ENCODE measurements at places on chromosomes 12 and 14.

DNA sequence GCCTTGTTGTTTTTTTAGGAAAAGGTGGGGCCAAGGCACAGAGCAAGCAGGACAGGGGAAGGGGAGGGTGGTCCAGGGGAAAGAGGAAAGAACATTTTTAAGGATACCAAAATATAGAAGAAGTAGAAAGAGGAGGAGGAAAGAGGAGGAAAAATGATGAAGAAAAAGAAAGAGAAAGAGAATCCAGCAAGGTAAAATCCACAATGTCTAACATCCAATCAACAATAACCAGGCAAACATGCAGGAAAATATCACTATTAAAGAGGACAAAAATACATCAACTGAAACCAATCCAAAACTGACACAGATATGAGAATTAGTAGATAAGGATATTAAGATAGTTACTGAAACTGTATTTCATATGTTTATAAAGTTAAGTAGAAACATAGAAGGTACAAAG, 7.0 kb upstream of the TMEM120B start:
- DNase-seq: no peak

DNA sequence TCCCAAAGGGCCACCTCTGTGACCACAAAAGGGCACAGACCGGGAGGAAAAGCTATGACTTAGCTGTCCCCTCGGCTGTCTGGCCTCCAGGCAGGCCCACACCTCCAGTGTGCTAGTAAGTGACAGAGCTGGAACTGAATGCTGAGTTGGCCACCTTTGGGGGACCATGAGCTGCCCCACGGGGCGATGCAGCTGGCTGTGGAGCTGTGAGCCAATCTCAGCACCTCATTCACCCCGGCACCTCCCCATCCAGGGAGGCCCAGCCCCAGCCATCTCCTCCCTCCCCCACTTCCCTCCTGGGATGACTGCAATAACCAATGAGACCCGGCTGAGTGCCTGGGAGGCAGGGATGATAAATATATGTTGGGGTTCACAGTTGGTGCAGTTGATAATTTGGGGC, 12.2 kb upstream of the TESC start:
- DNase-seq: no peak

GRCh38 chr14:40981247-40981646, 625.4 kb upstream of the LRFN5 start:
- DNase-seq: no peak

DNA sequence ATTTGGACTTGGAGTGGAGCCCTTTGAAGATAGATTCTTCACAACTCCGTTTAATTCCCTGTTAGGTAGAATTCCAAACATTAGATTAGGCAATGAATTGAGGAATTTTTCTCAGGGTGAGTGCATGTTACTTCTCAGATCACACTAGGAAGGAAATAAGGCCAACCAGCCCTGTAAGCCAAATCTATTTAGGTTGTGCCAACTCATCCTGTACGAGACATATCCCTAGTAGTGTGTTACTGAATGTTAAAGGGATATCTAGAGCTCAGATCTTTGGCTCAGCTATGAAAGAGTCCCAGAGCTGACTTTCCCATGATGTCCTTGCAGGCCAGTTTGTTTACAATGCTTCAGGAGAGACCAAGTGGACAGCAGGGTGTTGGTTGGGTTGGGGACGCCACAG, 45.6 kb downstream of the GPHB5 start:
- no peak for DNase-seq

DNA sequence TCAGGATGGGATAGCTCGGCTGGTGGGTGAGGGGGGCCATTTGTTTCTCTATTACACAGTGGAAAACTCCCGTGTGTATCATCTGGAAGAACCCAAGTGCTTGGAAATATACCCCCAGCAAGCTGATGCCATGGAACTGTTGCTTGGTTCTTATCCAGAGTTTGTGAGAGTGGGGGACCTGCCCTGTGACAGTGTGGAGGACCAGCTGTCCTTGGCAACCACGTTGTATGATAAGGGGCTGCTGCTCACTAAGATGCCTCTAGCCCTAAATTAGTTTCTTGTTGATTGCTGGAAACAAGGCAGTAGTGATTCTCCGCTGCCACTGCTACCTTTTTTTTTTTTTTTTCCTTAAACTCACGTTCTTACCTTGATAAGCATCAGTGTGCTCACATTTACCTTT, 1.9 kb downstream of the RIOX1 start:
- no peak for DNase-seq

GRCh38 chr12:116284396-116284795, 6.9 kb upstream of the MED13L start:
- DNase-seq: no peak

- DNase-seq: no peak
These were observed 16.0 kb downstream of the SLC41A2 start for GRCh38 chr12:104942075-104942474.

- DNase-seq: no peak
These were observed 220.0 kb downstream of the RASSF9 start for GRCh38 chr12:85616201-85616600.

DNA sequence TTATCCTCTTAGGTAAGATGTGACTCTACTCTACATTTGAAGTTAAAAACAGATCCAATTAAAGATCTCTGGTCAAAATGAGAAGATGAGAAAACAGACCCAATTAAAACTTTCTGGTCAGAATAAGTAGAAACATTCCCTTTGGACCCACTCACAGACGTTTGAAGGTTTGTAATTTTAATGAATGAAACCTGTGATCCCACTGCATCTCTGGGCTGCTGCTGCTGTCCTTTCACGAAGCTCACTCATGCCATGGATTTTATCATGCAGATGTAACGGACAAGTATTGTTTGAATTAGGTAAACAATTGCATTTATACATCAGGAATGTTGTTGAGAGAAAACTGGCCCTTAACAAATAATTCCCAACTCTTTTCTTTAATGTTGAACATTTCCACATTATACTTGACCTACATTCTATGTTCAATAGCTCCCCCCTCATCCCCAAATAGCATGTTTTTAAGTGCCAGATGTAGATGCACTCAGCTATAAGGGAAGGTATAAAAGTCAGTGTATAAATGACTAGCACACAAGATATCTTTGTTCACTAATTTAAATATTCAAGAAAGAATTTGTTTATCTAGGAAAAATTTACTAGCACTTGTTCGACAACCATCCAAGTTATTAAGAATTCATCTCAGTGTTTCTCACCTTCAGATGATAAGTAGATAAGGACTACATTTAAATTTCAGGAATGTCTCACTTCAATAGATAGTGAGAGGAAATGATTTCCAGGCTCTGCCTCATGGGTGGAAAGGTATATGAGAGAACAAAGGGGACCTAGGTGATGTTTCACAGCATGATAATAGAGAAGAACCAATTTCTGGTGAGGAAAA, 202.3 kb upstream of the LMNTD1 start:
- no peak for DNase-seq

- no peak for DNase-seq
These were observed 211.8 kb downstream of the LRRK2 start for GRCh38 chr12:40436564-40436963.

DNA sequence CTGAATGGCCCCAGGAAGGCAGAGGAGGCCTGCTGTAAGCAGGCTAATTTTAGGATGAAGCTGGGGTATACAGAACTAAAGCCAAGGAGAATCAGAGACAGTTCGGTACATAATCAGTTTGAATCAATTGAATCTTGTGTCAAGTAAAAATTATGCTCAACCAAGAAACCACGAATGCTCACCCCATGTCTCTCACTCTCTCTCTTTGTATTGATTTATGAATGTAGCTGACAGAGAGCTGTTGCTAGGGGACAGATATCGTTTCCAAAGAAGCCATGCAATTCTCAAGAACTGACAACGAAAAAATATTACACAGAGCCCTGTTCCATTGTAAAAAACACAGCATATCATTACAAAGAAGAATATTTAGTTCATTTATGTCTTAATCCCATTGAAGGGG, 151.1 kb upstream of the PKP2 start:
- DNase-seq: no peak

DNA sequence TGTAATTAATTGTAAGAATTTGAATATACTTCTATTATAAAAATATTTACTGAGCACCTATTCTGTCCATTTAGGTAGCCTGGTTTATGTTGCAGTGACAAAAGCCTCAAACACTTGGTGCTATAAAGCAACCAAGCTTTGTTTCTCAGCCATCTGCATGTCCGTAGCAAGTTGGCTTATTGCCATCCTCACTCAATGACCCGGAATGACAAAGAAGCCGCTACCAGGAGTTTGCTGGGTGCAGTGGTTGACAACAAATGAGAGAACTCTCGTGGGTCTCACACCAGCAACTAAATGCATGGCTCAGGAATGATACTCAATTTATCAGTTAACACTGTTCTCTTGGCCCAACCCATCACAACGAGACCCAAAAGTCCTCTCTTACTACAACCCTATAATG, 553.1 kb downstream of the DIO2 start:
- DNase-seq: no peak

DNA sequence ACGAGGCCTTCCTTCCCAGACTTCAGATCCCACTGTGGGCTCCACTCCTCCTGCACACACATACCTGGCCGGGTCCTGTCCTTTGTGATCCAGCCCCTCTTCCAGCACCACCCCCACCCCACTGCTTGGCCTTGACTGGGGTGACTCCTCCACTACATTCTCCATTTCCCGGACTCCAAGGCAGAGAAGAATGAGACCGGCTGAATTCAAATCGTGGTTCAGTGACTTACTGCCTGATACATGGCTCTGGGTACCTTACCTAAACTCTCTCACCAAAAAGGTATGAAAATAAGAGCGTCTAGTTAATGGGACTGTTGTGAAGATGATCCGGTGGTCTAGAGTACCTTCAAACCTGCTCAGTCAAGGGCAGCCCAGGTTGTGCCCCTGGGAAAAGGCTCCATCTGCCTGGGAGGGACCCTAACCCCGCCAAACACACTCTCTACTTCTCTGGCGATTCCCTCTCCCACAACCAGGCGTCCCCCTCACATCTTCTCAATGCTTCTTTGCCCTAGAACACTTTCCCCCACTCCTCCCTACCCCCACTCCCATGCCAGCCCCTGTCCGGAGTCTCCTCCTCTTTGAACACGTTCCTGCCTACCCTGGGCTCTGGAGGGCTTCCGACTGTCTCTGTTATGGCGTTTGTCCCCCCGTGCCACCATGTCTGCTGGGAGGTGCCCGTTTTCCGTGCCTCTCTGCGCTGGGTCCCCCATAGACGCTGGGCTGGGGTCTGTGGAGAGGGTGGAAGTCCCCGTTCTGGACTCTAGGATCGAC, 1.5 kb upstream of the ZBTB42 start:
- DNase-seq: no peak

GRCh38 chr12:53954694-53955035, at the start of gene HOXC12:
Gene HOXC12 (plus strand): TSS chr12:53954903. CDS start chr12:53954930, 27 bp downstream.
- no peak for DNase-seq

DNA sequence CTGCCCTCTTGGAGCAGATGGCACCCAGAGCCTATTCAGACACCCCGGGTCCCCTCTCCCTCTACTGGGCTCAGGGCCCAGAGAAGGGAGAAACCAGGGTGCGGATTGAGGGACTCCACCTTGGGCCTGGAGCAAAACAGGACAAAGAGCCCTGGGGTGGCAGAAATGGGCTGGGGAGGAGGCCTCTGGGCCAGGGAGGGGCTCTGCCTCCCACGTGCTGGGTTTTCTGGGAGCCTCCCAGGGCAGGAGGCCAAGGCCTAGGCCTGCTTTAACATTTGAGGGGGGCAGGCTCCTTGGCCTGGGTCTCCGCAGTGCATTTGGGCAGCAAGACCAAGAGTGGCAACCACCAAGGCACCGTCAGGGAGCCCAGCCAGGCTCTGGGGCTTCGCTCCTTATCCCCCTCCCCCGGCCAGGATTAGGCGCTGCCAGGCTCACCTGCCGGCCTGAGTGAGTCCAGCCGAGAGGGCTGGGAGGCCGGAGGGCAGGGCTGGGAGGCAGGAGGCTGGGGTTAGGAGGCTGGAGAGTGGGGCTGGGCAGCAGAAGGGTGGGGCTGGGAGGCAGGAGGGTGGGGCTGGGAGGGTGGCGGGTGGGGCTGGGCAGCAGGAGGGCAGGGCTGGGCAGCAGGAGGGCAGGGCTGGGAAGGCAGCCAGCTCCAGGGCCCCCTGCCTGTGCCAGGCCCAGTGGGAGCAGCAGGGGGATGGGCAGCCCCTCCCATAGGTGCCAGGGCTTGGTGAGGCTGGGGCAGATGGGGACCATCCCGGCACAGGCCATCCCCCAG, 101.8 kb upstream of the EIF5 start:
- no peak for DNase-seq

DNA sequence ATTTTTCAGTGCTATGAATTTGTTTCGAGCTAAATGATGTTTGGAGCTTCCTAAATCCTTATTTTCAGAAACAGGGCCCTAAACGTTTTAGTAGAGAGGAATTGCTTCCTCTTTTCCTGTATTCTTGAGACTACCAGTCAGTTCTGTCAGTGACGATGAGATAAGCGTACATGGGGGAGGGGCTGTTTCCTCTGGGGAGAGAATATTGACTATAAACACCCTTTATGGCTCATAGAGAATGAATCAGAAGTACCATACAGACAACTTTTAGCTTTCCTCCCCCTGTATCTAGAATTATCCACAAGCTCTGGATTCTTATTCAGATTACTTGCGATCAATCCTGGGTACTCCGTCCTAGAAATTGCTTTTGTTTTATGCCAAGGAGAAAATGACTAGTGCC, 5.1 kb downstream of the TBK1 start:
- DNase-seq: peak; percentile 61

- peak; percentile 88 for DNase-seq
These were observed at the start of the genes CPSF2 and NDUFB1 for GRCh38 chr14:92121670-92122350. Gene CPSF2 (plus strand): TSS chr14:92121969. CDS start chr14:92130985, 9,016 bp downstream. Gene NDUFB1 (minus strand): TSS chr14:92121706. CDS start chr14:92117637, 4,069 bp downstream.

GRCh38 chr12:8519171-8519570, 5.9 kb downstream of the CLEC4D start:
- no peak for DNase-seq

- no peak for DNase-seq
These were observed 12.4 kb upstream of the GPR132 start for GRCh38 chr14:105077649-105077995.

DNA sequence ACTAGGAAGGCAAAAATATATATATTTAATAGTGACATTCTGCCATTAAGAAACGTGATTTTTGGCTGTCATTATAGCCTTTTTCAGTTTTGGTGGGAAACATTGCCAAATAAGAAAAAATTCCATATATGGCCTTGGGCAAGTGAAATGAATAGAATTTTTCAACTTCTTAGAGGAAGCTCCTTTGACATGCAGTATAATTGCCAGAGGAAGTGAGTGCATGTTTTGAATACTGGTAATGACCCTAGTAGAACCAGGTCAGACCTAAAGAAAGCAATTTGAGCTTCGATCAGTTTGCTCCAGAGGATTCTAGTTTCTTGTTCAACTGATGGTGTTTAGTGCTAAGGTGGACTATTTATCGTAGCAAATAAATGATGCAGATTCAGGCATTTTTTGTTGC, 26.2 kb upstream of the TRIM9 start:
- DNase-seq: no peak

DNA sequence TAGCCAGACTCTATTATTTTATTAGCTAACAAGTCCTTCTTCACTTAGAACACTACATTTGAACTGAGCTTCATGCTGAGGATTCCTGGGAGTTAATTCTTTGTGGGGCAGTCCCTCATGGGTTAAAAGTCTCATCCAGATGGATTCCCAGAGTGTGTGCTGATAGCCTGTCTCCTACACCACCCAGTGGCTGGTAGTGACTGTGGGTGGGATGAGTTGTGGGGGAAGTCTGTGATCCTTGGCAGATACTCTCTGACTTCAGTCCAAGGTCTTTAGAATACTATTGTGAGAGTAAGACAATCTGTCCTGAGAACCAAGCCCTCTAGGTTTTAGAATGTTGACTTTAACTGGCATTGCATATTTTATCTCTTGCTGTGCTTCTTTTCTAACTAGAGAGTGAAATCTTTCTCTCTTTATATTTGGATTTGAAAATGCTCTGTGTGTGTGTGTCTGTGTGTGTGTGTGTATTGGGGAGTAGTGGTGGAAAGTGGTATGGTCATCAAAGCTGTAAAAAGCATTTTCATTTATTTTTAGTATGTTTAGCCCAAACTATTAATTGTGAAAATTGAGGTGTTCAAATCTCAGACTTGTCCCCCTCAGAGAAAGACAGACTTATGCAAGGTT, 37.3 kb downstream of the AKAP6 start:
- no peak for DNase-seq

Data from activated CD4-positive, alpha-beta T cell treated with anti-CD3 and anti-CD28 coated beads, Interleukin-2, amount 50 U/mL, for 16 hours (primary cell).